ENCODE measurements at places on chromosomes 5 and 9. TPM values are rescaled to one million over a fixed set of nuclear protein-coding genes. Genes with fewer than 3 reads are reported as not detected.

The PCDHA12 gene
- 8.6 TPM for total RNA-seq

The ISL1 gene
- 0.49 TPM for total RNA-seq

The GKAP1 gene
- 11.3 TPM for total RNA-seq

The HOMER1 gene
- 80.2 TPM for total RNA-seq

The LEAP2 gene
- 0.74 TPM for total RNA-seq

The GRXCR2 gene
- not detected for total RNA-seq

The RIMOC1 gene
- 26.1 TPM for total RNA-seq

The SLC28A3 gene
- total RNA-seq, result not detected

The ARL14EPL gene
- total RNA-seq, result not detected

The TXNDC8 gene
- total RNA-seq, result not detected

The N4BP3 gene
- total RNA-seq, result 7.4 TPM

The SLC45A2 gene
- 0.49 TPM for total RNA-seq

The PRDM9 gene
- not detected for total RNA-seq

The CETN3 gene
- 16.0 TPM for total RNA-seq

The SLC6A19 gene
- total RNA-seq, result under 0.01 TPM

The ANKRD34B gene
- total RNA-seq, result 0.25 TPM

The SV2C gene
- total RNA-seq, result 1.5 TPM

The PCDHGB7 gene
- 14.8 TPM for total RNA-seq

The HSPB3 gene
- total RNA-seq, result 4.7 TPM

The KCNMB1 gene
- under 0.01 TPM for total RNA-seq

The NUDT2 gene
- total RNA-seq, result 12.5 TPM
